NCI-H345 (cell line): ENCODE measurements at places on chromosomes 11 and 22.

DNA sequence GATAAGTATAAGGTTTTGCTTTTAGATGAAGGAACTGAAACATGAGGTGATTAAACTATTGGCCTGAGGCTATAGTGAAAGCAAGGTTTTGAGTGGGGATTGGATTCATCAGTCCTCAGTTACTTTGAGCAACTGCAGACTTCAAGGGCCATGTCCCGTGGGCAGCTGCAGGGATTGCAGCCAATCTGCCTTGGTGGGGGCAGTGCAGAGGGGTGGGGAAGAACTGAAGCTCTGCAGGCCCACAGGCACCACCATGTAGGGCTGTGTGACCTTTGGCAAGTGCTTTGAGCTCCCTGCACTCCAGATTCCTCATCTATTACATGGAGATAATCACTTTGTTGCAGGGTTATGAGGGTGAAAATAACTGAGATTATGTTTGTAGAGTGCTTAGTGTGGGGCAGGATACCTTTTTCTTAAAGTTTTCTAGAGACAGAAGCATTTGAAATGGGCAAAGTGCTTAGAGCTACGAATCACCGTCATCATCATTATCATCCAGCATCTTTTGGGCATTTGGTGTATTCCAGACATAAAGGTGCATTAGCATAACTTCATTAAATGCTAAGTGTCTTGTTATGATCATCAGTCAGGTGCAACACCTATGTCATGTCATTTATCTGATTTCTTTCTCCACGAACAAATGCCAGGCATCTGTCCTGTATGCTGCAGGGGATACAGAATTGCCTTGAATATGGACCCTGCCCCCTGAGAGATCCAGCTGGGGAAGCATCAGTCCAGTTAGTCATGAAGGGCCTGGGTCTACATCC is 72.1 kb upstream of the TENM4 start:
- DNase-seq, result no peak

DNA sequence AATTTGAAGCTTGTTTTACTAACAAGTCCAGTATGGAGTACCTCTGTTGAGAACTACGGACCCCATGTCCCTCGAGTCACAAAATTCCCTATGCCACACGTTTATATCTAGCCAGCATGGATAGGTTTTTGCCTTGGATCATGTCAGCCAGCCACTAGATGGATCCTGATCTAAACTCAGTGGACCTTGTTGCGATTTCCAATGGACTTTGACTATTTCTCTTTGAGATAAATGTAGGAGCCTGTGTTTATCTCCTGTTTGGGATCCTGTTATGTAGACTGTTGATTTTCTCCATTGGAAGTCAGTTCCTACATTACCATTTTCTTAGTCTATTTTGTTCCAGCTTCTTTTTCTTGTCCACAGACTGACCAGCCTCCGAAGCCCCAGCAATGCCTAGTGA is 127.1 kb upstream of the BMAL1 start:
- no peak for DNase-seq

GRCh38 chr11:37630866-37631265 is 1032.8 kb upstream of the RAG2 start:
- DNase-seq, result no peak

DNA sequence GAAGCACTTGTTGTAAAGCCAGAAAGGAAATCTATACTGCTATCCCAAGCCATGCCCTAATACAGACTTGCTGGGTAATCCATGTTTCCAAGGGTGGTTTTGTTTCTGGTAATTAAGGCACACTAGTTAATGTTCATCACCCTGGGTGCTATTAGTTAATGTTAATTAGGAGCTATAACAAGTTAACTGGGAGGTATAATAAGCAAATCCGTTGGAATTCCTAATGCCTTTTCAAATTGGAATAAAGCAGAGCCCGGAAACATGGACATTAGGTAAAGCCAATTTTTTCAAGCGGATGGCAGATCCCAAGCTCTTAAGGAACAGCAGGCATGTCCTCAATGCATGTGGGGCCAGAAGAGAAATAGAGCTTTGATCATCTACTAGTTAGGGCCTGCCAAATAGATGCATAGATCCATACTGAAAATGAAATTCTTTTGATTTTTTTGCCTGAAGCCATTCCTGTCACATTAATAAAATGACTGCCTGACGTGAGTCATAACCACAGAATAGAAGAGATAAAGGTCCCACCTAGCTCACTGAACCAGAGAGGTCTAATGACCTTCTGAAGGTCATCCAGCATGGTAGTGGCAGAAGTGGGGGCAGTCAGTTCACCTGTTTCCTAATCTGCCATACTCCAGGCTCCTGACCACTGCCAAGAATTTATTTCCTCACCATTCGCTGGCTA is 28.5 kb upstream of the CCDC34 start:
- no peak for DNase-seq

DNA sequence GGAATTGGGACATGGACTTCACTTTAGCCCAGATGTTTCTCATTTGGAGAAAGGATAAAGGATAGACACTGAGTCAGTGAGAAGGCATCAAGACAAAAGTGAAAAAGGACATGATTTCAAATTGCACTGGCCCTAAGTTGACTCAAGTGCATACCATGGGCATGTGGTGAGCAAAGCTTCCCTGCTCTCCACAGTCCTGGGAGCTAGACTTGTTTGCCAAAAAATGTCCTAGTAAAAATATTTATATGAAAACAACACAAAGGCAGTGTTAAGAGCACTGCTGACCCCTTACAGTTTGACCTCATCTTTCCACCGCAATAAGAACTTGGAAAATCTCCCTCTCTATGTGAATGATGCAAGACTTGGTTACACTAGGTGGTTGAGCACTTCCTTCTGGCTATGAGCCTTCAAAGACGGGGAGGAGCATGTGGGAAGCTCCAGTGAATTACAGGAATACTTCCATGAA is 46.5 kb upstream of the FIBIN start:
- DNase-seq, result no peak

DNA sequence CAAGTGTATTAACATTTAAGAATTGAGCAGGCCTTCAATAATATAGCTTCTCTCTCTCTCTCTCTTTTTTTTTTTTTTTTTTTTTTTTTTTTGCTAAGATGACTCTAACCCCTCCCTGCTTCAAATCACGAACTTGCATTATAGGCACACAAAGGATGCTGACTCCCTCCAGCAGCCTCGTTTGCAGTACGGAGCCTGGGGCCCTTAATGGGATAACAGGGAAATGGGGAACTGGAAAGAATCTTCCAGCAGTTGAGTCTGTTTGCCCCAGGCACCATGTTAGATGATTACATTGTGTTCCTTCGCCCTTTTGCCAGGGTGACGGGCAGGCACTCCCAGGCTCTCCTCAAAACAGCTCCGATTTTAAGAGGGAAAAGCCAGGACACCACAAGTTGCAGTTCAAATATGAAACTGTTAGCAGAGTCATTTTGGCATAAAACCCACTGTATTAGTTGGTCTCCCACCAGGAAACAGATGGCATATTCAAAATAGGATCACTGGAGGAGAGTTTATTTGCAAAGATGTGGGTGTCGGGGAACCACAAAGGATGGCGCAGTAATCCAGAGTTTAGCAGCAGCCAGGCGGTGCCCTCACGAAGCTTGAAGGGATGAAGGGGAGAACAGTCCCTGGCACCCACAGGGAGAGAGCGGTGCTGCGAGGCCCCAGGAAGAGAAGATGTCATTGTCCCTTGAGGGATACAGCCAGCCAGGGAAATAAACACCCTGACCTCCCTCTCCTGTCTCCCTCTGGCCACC is 26.5 kb upstream of the TREH start:
- no peak for DNase-seq

GRCh38 chr11:38046571-38047135 is 1448.6 kb upstream of the RAG2 start:
- no peak for DNase-seq

DNA sequence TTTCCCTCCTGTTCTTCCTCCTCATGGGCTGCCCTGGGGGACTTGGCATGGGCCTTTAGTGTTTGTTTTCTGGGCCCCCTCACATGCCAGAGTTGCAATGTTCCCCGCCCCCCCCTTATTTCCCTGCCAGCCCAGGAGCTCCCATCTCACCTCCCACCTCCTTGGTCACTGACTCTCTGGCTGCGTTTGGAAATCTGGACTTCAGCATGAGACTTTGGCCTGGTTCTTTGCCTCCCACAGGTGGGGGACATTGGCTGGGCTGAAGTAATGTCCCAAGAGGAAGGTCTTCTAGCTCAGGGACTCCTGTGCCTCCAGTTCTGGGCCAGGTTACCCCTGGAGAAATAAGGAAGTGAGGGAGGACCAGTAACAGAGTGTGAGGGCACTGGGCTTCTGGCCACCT is 7.0 kb downstream of the MTFP1 start:
- DNase-seq, result no peak

DNA sequence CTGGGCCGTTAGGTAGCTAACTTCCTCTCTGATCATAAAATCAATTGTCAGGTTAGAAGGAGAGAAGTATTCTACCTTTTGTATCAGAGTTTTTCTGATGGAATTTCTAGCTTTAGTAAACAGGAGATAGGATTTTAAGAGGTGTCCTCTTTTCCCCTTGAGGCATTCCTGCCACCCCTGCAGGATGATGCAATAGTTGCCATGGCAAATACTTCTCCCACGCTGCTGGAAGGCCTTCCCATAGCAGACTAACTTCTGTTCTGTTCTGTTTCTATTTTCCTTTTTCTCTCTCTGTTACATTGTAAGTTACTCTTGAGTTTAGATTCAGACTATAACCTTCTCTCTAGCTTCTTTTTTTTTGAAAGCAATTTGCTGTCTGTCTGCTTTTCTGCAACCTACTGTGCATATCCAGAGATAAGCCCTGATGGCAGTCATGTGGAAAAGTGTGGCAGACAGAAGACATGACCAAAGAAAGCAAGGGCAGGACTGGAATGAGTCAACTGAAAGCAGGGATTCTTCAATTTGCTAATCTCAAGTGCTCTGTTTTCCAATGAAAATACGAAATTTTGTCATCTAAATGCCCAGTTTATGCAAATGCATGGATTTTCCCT is 679.1 kb downstream of the DLG2 start:
- DNase-seq, result no peak

DNA sequence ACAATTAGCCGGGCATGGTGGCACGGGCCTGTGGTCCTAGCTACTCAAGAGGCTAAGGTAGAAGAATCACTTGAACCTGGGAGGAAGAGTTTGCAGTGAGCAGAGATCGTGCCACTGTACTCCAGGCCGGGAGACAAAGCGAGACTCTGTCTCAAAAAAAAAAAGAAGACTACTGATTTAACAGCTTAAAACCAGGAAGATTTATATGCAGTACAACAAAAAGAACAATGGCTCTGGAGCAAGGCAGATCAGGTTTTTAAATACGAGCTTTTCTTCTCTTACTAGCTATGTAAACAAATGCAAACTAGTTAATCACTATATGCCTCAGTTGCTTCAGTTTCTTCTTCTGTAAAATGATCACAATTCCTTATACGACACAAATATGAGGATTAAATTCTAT is 6.9 kb downstream of the FAM168A start:
- DNase-seq, result no peak

DNA sequence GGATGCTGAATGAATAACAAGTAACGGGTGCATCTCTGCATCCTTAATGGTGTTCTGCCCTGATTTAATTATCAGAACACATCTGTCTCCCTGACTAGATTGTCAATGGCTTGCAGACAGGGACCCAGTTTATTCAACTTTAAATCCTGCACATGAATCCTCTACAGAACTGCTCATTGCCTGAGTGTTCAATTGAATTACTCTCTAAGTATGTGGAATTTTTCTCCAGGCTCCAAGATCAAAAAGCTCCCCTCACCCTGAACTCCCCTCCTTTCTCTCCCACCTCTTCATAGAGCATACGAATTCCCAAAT is 11.8 kb downstream of the MB start:
- no peak for DNase-seq

DNA sequence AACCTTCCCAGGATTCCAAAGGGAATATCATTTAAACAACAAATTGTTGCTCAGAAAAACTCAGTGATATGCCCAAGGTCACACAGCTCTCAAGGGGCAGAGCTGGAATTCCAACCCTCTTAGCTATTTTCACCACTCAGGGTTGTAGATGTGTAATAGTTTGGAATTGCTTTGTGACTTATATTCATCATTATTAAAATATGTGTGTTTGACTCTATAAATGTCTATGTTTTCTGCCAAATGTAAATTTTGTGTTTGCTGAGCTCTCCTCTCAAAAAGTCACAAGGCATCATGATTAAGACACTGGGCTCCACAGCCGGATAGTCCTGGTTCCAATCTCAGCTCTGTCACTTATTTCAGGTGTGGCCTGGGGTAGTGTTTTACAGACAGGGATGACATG is 407.3 kb downstream of the TMEM135 start:
- no peak for DNase-seq

DNA sequence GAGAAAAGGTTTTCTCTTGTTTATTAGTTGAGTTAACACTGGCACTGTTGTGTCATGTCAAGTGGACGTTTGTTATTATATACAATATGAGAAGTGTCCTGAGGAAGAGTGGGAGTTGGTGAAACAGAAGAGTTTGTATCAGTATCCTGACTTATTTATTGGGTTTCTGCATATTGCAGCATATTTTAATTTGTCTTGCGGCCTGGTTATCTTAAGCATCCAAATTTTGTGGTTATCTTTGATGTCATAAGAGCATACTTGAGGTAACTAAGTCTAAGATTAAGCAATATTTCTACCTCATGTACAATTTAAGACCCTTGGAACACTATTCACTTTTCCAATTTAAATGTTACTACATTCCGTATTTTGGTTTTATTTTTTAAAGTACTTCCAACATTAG is 103.5 kb downstream of the DDX10 start:
- no peak for DNase-seq

DNA sequence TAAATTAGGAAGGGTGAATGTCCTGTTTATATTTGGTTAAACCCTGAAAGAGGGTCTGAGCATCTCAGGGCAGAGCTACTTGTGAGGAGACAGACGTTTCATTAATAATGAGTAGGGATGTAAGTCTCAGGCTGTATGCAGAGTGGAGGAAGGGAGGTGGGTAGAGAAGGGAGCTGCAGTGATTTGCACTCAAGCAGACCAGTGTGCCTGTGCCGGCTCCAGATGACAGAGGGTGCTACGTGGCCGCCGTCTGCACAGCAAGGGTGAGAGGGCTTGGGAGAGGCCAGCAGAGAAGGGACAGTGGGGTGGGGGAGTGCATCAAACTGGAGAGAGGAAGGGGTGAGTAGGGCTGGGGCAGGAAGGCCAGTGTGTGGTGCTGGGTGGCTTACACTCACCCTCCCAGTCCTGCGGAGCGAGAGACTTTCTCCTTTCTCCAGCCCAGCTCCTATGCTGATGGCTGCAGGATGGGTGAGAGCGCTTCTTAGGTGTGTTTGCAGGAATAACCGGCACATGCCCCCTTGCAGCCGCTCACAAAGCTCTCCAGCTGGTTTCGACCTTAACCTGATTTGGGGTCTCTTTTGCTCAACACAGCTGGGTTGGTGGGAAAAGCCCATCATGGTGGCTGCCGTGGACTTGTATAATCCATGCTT is 130.6 kb downstream of the ST3GAL4 start:
- DNase-seq, result no peak
